ENCODE measurements at places on chromosomes 3 and 15. TPM values are rescaled to one million over a fixed set of nuclear protein-coding genes. Genes with fewer than 3 reads are reported as not detected.

Gene TNFAIP8L3
- total RNA-seq = 151 TPM

DNA sequence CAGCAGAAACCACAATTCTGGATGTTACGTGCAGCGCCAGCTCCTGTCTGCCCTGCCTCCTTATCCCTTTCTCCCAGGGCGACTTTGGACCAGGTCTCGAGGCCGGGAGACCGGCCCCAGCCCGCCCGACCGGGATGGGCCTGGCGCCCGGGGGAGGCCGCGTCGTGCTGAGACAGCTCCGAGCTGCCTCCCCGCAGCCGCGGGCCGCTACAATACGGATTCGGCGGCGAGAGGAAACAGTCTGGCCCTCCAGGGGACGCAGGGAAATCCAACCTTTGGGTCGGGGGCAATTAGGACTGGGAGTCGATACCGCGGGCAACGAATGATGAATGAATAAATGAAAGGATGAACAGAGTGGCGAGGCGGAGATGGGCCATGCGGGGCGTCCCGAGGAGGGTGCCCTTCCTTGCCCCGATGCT, 537 bp downstream of the GRAMD2A start:
- DNase-seq = no peak

DNA sequence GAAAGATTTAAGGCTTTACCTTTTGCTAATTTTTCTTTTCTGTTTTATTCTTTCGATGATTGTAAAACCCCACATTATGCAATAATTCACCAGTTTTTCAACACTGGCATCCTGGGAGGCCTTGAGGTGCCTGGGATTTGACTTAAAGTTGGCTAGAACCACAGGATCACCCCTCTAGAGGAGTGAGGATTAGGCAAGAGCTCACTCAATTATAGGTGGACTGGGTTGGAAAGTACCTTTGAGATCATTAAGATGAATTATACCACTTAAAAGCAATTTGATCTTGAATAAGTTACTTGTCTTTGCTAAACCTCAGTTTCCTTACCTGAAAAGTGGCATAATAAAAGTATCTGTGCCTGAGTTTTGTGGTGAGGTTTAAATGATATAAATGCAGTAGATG, 212.8 kb upstream of the TPRG1 start:
- DNase-seq = no peak

GRCh38 chr15:70121624-70122302, 24.0 kb upstream of the TLE3 start:
- DNase-seq = peak; percentile 94

DNA sequence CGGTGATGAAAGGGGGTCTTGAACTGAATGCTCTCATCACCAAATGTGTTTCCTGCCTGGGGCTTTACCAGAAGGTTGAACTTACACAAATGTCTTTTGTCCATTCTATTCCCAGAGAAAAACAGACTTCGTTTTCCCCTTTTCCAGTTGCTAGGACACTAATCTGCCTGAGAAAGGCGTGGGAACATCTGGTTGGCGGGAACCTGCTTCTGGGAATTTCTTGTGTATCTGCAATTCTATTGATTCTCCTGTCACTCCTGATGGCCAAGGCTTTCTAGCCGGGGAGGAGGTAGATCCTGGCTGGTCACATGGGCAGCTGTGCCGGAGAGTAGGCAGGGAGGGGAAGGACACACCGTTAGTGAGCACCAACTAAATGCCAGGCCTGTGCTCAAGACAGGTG, 31.1 kb upstream of the CCDC174 start:
- no peak for DNase-seq

GRCh38 chr3:150302246-150302645, 105.9 kb upstream of the TSC22D2 start:
- no peak for DNase-seq

DNA sequence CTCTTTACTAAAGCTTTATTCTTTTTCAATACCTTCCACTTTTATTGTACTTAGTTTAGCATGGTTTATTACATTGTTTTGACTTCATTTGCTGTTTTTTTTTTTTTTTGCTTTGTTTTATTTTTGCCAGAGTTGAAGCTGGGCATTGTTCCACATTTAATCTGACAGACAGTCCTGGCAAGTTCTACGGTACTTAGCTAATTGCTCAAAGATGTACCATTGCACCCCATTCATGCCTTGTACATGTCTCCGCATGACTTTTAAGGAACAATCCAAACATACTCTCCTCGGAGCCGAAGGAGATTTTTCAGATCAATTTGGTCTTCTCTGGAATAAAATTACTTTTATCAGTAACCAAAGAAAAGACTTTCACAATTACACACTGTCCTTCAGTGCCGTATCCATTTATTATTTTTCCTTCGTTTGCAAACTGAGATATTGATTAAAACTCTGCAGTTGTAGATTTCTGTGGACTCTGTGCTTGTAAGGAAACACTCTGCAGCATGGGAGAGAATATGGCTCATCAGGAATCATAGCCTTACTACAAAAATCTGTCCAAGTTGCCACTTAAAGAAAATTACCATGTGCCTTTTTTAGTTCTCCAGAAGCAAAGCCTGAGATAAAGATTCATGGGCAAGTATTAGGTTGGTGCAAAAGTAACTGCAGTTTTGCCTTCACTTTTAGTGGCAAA, 952.0 kb downstream of the AGBL1 start:
- DNase-seq = no peak

Gene PPP2R3A
- 18.7 TPM for total RNA-seq

Gene GOLGA8J
- not detected for total RNA-seq

DNA sequence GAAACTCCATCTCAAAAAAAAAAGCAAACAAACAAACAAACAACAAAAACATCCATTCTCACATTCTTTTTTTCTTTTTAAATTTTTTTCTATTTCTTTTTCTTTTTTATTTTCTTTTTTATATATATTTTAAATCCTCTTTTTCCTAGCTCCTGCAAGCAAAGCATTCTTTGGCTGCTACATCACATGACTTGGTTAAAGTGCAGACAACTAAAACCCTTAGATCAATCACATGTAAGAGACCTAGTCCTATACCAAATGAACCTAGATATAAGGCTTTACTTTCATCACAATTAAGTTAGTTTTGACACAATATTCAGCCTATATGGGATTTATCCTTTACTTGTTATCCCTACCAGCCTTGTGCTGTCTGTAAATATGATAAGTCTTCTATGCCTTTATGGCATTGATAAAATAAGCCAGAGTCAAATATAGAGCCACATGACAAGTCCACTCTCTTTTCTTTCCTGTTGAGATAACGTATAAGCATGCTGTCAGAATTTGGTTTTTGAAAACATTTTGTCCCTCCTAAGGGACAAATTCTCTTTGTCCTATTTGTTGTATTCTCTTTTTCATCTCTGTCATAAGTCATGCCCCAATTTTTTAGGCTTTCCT, 11.3 kb downstream of the UBR1 start:
- DNase-seq = no peak

DNA sequence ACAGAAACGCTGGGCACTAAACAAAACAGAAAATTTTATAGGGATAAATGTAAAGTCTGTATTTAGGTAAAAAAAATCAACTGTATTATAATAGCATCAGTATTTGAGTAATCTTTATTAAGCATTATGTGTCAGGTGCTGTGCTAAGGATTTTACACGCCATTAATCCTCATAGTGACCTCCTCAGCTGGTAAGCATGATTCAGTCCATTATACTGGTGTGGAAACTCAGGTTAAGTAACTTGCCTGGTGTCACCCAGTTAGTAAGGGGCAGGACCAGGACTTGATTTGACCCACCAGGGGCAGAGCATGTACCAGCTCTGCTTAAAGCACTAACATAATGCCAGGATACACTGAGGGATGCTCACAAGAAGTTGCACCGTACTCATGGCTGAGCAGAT, 4.8 kb downstream of the MYO5C start:
- no peak for DNase-seq

DNA sequence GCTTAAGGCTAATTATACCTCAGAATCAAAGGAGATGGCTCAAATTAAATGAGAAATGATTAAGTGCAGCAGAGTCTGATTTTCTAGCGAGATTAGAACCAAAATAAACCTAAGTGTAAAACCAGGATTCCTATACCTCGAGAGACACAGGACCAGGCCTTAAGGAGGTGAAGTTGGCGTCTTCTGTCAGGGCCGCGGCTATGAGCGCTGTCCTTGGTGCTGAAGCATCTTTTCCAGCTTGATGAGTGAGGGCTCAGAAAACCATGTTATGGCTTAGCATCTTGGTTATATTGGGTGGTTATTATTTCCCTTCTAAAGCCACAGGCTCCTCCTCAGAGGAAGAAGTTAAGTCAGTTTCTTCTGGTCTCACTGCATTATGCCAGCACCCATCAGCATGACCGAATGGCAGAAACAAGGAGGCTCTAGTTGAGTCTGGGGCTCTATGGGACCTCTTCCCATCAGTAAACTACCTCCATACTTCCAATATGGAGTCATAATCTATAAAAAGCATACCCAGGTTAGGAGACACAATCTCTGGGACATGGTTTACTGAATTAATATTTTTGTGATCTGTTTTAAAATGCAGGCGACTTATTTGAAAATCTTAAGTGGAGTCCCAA, 120.1 kb upstream of the NMNAT3 start:
- DNase-seq = no peak

Gene PP2D1
- not detected for total RNA-seq

DNA sequence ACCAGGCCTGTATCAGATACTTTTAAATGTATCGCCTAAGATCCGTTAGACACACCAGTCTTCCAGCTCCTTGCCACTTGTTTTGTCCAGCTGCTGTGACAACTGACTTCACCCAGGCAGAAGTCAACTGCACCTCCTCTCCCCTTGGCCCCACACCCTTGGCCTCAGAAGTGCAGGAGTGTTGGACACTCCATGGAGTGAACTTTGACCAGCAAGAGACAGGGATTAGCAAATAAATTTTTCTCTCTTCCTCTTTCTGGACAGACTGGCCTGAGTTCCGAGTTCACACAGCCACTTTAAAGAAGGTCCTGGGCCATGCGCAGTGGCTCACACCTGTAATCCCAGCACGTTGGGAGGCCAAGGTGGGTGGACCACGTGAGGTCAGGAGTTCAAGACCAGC, 2.9 kb upstream of the CLN6 start:
- DNase-seq = no peak

Gene CSPG4
- total RNA-seq = 90.4 TPM

DNA sequence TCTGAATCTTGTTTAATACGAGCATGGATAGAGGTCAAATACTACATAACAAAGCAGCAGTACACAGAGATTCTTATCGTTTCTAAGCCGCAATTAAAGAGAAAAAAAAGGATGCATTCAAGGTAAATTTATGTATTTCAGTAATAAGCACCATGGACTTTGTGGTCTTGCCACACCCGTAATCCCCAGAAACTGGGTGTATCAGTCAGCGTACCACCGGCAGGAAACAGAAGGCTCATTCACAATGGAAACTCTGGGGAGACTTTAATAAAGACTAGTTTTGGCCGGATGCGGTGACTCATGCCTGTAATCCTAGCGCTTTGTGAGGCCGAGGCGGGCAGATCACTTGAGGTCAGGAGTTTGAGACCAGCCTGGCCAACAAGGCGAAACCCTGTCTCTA, 81.9 kb upstream of the ZNF280D start:
- DNase-seq = no peak

Gene DUOXA1
- total RNA-seq = 0.81 TPM

GRCh38 chr15:89034305-89034704, 54.0 kb upstream of the ABHD2 start:
- no peak for DNase-seq

DNA sequence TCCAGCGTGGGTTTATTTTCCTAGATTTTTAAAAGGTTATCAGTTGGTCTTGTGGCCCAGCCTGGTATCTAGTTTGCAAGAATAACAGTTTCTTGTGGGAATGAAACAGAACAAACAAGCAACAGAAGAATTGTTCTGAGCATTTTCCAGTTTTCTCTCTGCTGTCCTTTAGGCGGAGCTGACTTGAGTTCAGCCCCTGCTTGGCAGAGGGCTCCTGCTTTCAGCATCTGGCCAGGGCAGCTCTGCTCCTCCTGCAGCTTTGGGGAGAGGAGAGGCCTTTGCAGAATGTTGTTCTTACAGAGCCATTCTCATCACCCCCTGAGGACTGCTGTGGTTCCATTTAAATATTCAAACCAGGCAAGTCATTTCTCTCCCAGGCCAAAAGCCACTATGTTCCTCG, 117.7 kb downstream of the ALDH1A2 start:
- no peak for DNase-seq

Gene DUOX1
- total RNA-seq = 4.4 TPM

DNA sequence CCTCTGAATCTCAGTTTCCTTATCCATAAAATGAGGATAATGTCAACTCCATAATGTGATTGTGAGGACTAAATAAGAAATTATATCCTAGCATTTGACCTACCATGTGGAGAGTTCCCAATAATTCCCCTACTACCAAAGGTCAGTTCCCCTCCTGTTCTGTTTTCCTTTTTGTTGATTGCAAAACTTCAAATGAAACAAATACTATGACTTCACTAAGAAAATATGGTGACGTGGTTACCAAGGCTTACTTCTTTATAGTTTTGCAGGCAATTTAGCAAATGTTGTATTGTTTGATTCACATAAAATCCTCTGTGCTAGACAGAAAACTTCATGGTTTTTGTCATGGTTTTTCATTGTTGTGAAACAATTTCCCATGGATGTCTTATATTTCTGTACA, 153.8 kb upstream of the RORA start:
- no peak for DNase-seq

- no peak for DNase-seq
Measured at GRCh38 chr3:25566358-25566920, 98.3 kb downstream of the TOP2B start.

DNA sequence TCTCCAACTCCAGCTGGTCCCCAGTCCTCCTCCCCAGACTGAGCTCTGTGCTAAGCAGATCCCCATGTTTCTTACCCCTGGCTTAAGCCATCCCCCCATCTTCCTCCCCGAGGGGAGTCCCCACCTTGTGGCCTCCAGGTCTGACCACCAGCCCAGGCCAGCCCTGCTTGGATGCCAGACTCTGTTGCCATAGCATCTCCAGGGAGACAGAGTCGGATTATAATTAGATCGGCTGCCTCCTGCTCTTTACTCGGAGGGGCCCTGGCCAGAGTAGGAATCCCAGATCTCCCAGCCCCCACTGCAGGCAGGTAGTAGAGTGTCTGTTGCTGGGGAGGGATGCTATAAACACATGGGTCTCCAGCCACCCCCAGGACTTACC, 2.4 kb downstream of the KLHDC8B start:
- DNase-seq = no peak

GRCh38 chr3:71035314-71035713, 548.2 kb downstream of the FOXP1 start:
- no peak for DNase-seq

GRCh38 chr3:39757307-39757706, 52.1 kb upstream of the MYRIP start:
- DNase-seq = no peak

GRCh38 chr15:63063164-63063756, 20.7 kb downstream of the TPM1 start:
- no peak for DNase-seq

- no peak for DNase-seq
Measured at GRCh38 chr3:62203561-62203960, 169.8 kb downstream of the FEZF2 start.

GRCh38 chr3:114418107-114418506, 124.3 kb downstream of the TIGIT start:
- DNase-seq = no peak

Gene SHQ1
- 15.0 TPM for total RNA-seq

GRCh38 chr3:190097617-190098016, 23.1 kb downstream of the P3H2 start:
- no peak for DNase-seq
